Motor neuron (in vitro differentiated cells): ENCODE measurements at places on chromosomes 6 and 20. TPM values are rescaled to one million over a fixed set of nuclear protein-coding genes. Genes with fewer than 3 reads are reported as not detected.

DNA sequence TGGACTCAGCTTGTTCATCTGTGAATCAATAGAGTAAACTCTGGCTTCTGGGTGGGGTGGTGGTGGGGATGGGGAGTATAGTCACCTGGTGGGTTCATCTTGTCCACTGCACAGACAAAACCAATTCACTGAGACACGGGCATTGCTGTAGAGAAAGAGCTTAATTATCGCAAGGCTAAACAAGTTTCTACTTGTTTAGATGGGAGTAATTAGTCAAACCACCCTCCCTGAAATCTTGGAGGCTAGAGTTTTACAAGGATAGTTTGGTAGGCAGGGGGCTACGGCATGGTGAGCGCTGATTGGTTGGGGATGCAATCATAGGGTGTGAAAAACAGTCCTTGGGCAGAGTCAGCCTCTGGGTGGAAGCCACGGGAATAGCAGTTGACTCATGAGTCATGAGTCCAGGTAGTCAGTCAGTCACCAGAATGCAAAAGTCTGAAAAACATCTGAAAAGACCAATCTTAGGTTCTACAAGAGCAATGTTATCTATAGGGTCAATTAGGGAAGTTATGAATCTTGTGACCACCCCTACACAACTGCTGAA lies 77.8 kb downstream of the STMND1 start:
- no peak for ATAC-seq

DNA sequence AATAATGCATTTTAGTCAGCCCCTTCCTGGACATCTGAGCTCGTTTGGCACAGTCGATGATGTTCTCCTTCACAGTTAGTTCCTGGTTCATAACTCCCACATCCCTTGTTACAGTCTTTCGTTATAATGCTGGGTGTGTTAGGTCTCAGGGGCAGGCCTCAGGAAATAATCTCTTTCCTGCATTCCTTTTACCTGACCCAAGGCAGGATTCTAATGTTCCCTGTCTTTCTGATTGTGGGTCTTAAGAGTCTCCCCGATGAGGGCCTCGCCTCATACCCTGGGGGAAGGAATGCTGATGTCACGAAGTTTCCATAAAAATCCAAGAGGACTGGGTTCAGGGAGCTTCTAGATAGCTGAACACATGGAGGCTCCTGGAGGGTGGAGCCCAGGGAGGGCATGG lies 104.0 kb upstream of the CARMIL1 start:
- no peak for ATAC-seq

- peak; percentile 54 for ATAC-seq
These were observed at the start of gene FNDC11 for GRCh38 chr20:63553933-63554290. TSS of gene FNDC11 (plus strand) at chr20:63554159. CDS start at chr20:63555664, 1,505 bp downstream.

- ATAC-seq: no peak
These were observed 9.4 kb downstream of the SNX9 start for GRCh38 chr6:157832250-157832967.

DNA sequence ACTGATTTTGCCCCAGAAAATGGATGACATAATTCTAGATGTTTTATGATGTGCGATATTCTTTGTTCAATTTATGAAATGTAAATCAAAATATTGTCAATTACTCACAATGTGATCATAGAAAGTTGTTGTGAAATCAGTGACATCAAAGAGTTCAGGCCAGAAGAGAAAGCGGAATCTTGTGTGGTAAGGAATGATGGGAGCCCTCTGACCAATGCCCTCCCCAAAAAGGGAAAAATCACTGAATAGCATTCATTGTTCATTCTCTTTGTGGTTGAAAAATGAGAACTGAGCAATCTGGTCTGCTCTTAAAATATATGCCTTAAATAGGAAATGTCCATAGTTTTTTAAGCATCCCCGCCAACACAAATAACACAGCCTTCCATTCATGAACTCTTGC lies 247.1 kb upstream of the GRIK2 start:
- ATAC-seq: no peak

- ATAC-seq: no peak
These were observed 106.3 kb downstream of the STXBP5 start for GRCh38 chr6:147310521-147310920.

- ATAC-seq: no peak
These were observed 99.2 kb downstream of the HIVEP1 start for GRCh38 chr6:12111363-12111670.

BPIFB1 gene
- total RNA-seq: 0.69 TPM in 1 of 2 replicates, not detected in the other

CYP21A2 gene
- 0.16 and 0.50 TPM in 2 replicates for total RNA-seq

CALHM5 gene
- total RNA-seq: 0.14 and 0.17 TPM in 2 replicates

EYA4 gene
- total RNA-seq: 0.58 and 0.73 TPM in 2 replicates
